Activated T-cell treated with anti-CD3 and anti-CD28 coated beads for 1 hour (primary cell): ENCODE measurements at places on chromosomes 7 and 10.

- DNase-seq: peak; percentile 19
Measured at GRCh38 chr7:151115121-151115835, 29.0 kb downstream of the AGAP3 start.

GRCh38 chr7:55286666-55287065, 78.5 kb upstream of the LANCL2 start:
- DNase-seq: no peak

DNA sequence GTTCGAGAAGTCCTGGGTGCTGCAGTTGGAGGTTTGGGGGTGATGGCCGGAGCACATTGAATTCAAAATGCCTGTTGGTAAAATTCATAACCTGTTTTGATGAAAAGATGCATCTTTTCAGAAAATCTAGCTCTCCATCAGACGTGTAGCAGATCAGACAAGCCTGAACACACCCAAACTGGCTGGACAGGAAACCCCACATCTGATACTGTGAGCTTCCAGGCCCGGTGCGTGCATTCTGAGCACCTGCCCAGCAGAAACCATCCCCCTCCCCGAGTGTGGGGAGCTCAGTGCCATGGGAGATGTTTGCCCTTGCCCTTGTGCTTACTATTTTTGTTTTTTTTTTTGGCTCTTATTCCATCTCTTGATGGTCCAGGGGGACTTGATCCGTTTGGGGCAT, 417.1 kb downstream of the TCERG1L start:
- DNase-seq: no peak

- no peak for DNase-seq
Measured at GRCh38 chr7:20831451-20831850, 44.8 kb upstream of the SP8 start.

DNA sequence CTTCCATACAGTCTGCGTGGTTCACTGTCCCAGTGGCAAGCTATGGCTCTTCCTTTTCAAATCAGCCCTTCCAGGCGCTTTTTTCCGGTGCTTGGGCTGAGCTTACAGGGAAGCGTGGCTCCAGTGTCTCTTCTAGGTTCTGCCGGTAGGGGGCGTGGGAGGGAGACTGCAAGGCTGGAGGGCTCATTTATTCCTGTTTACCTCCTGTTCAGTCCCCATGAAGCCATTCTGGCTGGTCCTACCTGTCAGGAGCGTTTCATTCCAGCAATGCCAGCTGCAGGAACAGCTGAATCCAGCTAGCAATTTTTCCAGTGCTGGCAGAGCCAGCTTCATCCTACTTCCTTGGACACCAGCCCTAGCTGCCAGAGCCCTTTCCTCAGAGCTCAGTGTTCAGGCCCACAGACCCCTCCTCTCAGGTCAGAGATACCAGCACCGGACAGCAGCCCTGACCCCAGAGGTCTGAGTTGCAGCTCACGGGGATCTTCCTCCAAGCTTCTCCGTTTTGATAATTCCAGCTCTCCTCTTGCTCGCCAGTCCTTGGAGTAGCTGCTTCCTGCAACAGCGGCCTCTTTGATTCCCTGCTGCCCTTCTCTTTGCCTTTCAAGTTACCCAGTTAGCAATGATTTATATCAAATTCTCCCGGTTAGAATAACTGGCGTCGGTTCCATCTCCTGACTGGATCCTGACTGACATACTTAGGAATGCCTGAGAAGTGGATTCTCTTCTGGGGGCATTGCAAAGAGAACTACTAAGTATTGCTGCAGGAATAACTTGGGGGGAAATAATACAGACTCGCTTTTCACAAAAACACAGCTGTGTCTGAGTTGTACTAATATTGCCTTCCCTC, 129.8 kb downstream of the FRMD4A start:
- DNase-seq: no peak

GRCh38 chr7:48171202-48171601, at the start of gene ABCA13:
Gene ABCA13, plus strand, starts transcription at chr7:48171458. Its CDS starts 26 bp downstream, at chr7:48171484.
- no peak for DNase-seq

DNA sequence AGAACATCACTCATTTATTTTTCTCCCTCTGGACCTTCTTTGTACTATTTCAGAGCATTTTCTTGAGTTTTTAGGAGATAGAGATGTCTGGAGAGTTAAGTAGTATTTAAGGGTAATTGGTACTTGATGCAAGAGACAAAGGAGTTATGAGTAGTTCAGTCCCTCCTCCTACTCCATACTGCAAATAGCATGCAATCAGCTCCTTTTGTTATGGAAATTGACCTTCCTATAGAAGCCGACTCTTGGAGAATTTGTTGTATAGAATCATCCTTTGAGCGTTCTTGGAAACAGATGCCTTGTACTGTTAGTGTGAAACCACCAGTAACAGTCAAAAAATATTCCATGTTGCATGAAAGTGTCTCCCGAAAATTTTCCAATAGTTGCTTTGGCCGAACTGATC, 428.2 kb upstream of the GALNT17 start:
- DNase-seq: no peak

DNA sequence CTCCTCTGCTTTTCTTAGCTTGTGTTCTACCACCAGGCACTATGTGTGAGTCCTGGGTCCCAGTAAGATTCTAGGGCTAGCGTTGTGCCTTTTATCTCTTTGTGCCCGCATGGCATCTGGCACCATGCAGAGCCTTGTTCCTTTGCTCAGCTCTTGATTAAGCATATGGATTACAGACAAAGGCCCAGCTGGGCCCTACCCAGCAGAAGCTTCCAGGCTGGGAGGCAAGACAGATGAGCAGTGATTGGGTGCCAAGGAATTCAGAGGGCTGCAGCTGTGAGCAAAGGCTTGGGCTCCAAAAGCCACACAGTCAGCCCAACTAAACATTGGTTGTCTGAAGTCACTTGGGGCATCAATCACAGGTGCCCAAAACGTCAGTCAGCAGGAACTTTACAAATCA, 2.0 kb downstream of the ACSM6 start:
- DNase-seq: no peak

DNA sequence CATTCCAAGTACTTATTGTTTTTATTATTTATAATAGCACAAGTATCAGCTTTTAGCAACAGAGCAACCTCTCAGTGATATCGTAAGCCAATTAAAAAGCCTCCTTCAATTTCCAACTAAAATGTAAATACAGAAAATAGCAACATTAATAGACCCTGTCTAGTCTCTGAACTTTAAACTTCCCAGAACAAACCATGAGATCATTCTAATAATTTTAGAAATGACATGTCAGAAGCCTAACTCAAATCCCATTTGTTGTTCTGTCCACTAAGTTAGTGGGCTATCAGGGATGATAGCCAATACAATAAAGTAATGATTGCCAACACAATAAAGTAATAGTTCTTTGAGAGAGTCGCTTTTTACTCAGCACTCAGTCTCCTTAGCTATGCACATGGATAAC, 22.3 kb upstream of the LRRN3 start:
- no peak for DNase-seq

DNA sequence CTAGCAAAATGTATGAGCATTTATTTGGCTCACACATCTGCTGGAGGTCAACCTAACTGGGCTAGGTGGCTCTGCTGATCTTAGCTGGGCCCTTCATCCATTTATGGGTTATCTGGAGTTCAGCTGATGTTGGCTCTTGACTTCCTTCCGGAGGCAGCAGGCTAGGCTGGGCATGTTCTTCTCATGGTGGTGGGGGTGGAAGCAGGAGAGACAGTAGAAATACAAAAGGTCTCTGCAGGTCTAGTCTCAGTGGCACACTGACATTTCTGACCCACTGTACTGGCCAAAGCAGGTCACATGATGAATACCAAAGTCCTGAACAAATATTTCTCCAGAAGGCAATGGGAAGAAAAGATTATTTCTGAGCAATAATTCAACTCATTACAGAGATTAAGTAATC, 334.6 kb downstream of the CRPPA start:
- DNase-seq: no peak

DNA sequence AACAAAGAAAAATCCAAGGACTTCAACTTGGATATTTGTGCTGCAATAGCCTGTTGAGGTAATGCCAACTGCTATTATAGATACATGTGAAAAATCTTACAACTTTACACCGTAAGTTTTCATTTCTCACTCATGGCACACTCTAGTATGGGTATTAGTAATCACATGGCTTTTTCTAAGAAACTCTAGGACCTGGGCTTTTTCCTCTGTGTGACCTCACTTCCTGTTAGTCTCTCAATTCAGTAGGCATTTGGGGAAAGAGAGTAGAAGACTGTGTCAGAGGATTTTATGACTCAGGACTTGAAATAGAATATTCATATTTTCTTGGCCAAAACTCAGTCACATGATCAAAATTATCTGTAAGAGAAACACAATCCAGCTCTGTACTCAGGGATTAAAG, 1049.9 kb downstream of the REEP3 start:
- DNase-seq: no peak

DNA sequence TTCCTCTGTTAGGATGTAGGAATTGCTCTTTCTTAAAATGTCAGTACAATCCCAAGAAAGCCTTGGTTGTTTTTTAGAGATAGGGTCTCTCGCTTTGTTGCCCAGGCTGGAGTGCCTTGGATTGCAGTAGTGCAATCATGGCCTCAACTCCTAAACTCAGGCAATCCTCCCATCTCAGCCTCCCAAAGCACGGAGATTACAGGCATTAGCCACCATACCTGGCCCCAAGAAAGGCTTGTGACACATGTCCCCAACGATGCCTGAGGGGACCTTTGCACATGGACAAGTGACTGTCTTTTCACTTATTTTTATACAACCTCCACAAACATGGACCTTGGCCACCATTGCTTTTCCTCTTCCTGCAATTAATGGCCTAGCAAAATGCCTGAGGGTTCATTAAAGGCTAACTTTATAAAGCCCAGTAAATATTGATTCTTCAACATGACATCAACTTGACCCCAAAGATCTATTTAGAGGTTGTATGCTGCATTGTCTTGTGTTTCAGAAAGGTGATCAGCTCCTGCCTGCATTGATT, 10.0 kb upstream of the SPOCK2 start:
- no peak for DNase-seq

- DNase-seq: peak; percentile 54
Measured at GRCh38 chr10:22022257-22023032, 18.9 kb upstream of the DNAJC1 start.

GRCh38 chr10:18059826-18060559, 80.2 kb upstream of the CACNB2 start:
- DNase-seq: no peak

DNA sequence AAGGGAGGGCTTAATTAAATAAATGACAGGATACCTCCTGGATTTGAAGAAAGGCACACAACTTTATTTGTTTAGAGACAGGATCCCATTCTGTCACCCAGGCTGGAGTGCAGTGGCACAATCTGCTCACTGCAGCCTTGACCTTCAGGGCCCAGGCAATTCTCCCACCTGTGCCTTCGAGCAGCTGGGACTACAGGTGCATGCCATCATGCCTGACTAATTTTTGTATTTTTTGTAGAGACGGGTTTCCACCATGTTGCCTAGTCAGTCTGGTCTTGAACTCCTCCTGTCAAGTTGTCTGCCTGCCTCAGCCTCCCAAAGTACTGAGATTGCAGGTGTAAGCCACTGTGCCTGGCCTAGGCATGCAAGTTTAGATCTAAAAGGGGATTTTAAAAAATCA, 272.7 kb upstream of the MBL2 start:
- DNase-seq: no peak

DNA sequence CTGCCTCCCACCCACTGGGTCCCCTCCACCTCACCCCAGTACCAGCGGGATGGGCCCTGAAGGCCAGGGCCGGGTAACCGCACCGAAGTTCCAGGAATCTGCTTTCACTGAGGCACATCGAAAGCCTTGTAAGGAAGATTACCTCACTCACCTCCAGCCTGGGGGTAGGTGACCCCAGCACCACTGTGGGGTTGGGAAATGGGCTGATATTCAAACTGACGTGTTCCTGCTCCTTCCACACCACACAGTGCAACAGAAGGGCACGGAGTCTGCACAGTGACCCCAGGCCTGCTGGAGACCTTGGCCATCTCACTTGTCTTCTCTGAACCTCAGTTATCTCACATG, 29.8 kb downstream of the NPS start:
- no peak for DNase-seq

- DNase-seq: no peak
Measured at GRCh38 chr7:141792526-141792925, 2.5 kb downstream of the TAS2R5 start.

GRCh38 chr10:125008689-125009638, 67.0 kb downstream of the ZRANB1 start:
- DNase-seq: no peak

DNA sequence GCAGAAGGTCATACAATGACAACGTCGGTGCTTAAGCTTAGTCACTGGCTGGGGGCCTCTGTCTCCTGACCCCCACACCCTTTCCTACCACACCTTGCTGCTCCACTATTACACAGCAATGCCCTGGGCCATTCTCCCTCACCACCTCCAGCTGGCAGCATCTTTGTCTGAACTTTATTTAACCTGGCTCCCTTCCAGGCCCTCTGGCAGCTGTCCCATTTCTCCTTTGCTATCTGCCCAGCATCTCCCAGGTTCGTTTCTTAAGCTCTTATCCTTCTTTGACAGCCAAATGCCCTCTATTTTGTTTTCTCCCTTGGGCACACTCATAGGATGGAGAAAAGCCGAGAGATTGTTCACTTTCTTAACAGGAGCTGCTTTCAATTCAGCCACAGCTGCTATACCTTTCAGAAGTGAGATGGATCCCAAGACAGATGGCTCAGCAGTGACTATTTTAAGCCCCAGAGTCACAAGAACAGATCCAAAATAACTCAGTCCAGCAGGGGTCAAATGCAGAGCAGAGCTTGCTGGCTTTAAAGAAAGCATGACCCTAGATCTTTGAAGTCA, 1277.1 kb upstream of the AUTS2 start:
- DNase-seq: no peak

DNA sequence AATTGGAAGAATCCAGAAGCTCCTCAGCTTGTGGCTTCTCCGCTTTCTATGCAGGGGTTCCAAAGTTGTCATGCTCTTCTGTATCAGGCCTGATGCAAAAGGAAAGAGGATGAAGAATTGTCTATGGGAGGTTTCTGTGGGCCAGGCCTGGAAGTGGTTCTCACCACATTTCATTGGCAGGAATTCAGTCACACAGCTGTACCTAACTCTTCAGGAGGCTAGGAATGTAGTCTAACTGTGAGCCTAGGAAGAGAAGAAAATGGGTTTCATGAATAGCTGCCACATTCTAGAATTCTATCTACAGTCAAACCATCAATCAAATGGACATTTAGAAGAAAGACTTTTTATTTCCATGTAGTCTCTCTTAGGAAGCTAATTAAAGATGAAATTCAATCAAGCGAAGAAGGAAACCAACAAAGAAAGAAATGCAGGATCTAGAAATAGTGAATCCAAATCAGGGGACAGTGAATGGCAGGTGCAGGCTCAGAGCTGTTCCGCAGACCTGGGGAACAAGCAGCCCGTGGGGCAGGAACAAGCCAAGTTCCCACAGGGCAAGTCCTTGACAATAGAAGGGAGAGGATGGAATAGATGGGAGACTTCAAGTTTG, 25.4 kb upstream of the USP6NL start:
- DNase-seq: no peak

GRCh38 chr7:118175740-118176139, 8.2 kb upstream of the LSM8 start:
- no peak for DNase-seq

DNA sequence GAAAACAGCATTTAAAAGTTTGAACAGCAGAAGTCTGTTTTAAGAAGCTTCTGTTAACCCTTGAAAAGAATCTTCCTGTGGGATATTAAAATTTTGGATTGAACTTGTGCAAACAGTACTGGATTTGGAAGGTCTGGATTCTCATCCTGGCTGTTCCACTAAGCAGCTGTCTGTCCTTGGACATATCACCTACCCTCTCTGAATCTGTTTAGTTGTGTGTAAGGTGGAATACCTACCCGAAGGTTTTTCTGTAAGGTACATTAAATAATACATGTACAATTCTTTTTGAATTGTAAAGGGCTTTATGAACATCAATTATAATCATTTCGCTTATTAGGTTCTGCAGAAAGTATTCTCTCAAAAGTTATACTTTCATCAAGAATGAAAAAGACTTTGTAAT, 2.2 kb downstream of the PDCD4 start:
- DNase-seq: no peak
